Globus pallidus (tissue), 1 donor: ENCODE measurements at places on chromosomes 4 and X.
A peak's percentile ranks its signal among the peaks of the same experiment; 100 is the strongest.

- peak; percentile 6 for DNase-seq
Observed at GRCh38 chr4:80036949-80037685, 35.9 kb downstream of the ANTXR2 start.

- DNase-seq: no peak
Observed at GRCh38 chr4:37623125-37623524, 63.1 kb downstream of the RELL1 start.

- DNase-seq: peak; percentile 66
Observed at GRCh38 chr4:95044324-95044837, 286.6 kb downstream of the BMPR1B start.

- no peak for DNase-seq
Observed at GRCh38 chr4:52910115-52910514, 48.0 kb downstream of the RASL11B start.

GRCh38 chr4:73669410-73670183 is 49.4 kb upstream of the RASSF6 start:
- DNase-seq: no peak

- no peak for DNase-seq
Observed at GRCh38 chr4:167717495-167717894, 374.8 kb upstream of the ANXA10 start.
